ENCODE measurements at places on chromosomes 16 and 17. TPM values are rescaled to one million over a fixed set of nuclear protein-coding genes. Genes with fewer than 3 reads are reported as not detected.

- no peak for DNase-seq
Observed at GRCh38 chr17:14331982-14332298, 31.1 kb downstream of the HS3ST3B1 start.

LRRC46 gene
- total RNA-seq = 0.42 TPM

GRCh38 chr17:21379080-21379711 is 3.0 kb downstream of the KCNJ12 start:
- DNase-seq = no peak

- no peak for DNase-seq
Observed at GRCh38 chr17:72539981-72540897, 419.4 kb downstream of the SOX9 start.

- DNase-seq = no peak
Observed at GRCh38 chr17:42180411-42180921, 476 bp downstream of the KCNH4 start.

TNFRSF13B gene
- not detected for total RNA-seq

- DNase-seq = no peak
Observed at GRCh38 chr16:72963533-72964315, 84.2 kb downstream of the ZFHX3 start.

GOSR1 gene
- total RNA-seq = 29.6 TPM

DNA sequence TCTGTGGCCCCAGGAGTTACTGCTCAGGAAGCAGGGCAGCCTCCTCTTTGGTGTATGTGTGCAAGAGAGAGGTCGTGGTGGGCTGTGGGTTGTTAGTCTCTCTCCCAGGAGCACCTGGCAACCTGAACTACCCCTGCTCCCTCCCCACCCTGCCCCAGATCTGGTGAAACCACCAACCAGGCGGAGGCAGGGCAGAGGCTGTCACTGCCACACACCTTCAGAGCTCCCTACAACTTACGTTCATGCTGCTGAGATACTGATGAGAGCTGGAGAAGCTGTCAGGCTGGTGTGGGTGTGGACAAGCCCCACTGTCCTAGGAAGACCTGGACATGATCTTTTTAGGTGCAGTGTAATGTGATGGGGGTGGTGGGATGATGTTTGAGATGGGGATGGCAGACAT is 24.3 kb downstream of the GOSR2 start:
- DNase-seq = no peak

DNA sequence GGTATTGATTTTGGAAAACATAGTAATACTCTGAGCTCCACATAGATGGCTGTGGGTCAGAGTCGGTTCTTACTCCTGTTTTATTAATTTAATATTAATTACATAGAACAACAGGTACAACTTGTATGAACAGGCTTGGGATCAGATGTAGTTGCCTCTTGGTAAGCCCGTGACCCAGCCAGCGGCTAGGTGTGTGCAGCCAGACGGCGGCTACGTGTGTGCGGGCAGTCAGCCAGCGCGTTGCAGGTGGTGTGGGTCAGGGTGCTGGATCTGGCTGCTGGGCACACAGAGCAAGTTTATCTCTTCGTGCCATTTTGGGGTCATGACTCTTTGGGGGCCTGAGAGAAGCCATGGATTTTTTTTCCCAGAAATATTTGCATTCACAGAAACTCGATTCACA is 30.3 kb downstream of the DBNDD1 start:
- no peak for DNase-seq

GRCh38 chr16:31085411-31085810 is 3.3 kb downstream of the PRSS53 start:
- no peak for DNase-seq

GRCh38 chr17:65956814-65957213 is 235.1 kb downstream of the CEP112 start:
- DNase-seq = no peak

KCNH6 gene
- total RNA-seq = not detected

LLGL2 gene
- 6.4 TPM for total RNA-seq

DNA sequence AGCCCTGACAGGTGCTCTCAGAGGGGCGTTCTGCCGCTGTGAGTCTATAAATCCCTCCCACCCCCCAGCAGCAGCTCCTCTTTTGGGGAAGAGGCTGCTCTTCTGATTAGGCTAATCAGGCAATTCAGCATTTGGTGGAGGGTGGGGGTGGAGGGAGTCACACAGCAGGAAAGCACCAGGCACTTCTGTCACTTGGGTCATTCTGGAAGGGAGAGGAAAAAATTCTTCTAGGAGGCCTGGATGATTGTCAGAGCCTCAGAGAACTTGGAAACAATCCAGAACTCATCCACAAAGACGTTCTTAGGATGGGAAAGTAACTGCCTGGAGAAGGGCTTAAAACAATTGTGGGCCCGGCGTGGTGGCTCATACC is 7.3 kb upstream of the SSTR2 start:
- no peak for DNase-seq

HEATR9 gene
- not detected for total RNA-seq

GRCh38 chr16:20359997-20360396 is 7.5 kb upstream of the UMOD start:
- DNase-seq = no peak

DNA sequence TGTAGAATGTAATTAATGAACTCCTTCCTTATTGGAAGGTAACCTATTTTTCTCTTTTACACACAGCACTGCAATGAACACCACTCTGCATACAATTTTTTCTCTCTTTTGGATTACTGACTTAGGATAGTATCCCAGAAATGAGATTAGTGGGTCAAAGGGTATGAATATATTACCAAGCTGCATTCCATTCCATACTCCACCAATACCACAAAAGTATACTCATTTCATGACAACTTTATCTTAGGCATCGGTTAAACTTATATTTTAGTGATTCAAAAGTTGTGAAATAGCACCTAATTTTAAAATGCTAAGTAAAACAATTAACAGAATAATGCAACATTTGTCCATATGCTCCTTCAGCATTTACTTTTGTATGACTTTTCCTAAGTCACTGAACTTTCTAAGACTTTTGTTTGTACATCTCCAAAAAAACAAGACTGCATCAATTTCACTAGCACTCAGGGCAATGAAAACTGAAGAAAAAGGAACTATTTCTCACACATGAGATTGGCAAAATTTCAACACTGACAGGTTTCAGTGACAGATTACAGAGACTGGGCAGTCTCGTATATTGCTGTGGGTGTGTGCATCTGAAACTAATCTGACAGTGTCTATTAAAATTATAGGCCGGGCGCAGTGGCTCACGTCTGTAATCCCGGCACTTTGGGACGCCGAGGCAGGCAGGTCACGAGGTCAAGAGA is 32.1 kb downstream of the HELZ start:
- no peak for DNase-seq

PRRT2 gene
- 39.4 TPM for total RNA-seq

CD79B gene
- 4.3 TPM for total RNA-seq

DNA sequence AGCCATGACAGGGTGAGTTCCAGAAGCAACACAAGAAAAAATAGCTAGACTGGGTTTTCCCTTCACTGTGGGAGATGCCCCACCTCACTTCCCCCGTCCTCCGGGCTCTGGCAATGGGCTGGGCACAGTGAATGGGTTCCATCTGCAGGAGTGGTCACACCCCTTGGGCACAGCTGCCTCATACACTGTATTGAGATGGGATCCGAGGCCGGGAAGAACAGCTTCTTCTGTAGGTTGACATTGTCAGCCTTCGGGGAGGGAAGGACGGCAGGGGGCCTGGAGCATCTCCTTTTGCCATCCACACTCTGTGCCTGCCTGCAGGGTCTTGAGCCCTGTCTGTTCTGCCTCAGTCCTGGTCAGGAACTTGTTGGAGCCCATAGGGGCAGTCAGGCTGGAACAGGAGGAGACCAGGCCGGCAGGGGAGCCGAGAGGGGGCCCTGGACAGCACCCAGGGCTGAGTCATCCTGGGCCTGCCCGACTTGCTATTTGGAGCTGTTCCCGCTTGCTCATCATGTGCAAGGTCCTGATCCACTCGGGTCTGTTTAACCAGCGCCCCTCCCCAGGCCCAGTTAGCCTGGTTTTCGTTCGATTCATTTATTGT is 286.7 kb downstream of the SEC14L1 start:
- no peak for DNase-seq

DNA sequence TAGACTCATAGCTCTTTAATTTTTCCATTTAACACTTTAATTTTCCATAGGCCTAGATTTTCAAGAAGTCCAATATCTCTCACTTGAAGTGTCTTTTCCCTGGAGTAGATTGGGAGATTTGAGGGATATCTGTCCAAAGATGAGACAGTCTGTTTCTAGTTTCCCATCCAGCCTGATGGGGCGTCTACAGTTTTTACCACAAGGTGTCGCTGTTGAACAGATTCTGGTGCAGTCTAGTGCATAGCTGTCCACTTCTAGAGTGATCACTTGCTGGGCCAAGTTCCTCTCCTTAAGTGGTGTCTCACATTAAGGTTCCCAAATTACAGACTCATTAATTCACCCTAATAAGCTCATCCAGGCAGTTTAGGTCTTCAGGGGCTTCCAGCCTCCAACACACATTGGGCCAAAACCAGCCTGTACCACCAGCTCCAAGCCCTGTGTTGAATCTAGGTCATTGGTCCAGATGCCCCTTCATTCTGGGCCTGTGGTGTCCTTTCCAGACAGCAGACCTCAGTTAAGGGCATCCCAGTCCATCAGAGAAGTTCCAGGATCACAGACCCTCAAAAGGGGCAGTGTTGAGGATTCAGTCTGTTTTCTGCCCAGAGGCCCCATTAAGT is 9.4 kb downstream of the SNX20 start:
- DNase-seq = no peak

DNA sequence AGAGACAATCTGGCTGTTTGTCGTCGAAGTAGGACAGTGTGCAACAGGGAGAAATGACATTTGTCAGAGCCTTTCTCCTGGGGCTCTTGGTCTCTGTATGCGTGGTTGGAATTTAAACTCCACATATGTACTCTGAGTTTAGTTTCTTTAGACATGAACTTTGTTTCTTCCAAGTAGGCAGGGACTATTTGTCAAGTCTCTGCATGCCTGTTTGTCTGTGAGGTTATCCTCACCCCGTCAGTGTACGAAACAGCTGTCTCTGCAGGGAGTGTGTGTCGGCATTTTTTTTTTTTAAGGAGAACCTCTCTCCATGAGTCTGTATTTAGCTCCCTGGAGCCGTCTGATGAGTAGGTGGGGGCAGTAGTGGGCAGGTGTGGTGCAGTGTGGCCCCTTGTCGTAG is 29.7 kb downstream of the NDEL1 start:
- DNase-seq = no peak

OSBPL7 gene
- 20.0 TPM for total RNA-seq

CMIP gene
- total RNA-seq = 20.8 TPM

DNA sequence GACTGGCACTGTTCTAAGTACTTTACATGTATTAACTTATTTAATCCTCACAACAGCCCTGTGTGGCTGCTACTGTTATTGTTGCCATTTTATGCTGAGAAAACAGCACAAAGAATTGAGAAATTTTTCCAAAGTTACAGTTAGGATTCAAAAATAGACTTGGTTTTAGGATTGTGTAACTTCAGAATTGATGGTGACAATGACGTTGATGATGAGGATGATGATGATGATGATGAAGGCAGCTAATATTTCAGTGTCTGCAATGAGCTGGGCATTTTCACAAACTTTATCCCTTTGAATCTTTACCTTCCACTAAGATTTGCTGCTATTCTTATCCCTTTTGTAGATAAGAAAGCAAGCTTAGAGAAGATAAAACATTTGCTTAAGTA is 22.1 kb downstream of the PRKCB start:
- no peak for DNase-seq

GRCh38 chr17:63930951-63931575 is 1.1 kb downstream of the CD79B start:
- no peak for DNase-seq

CACNG4 gene
- not detected for total RNA-seq

- DNase-seq = no peak
Observed at GRCh38 chr17:78294776-78295175, 63.3 kb downstream of the TMEM235 start.

- no peak for DNase-seq
Observed at GRCh38 chr17:10077561-10078299, 120.7 kb downstream of the GAS7 start.

DNA sequence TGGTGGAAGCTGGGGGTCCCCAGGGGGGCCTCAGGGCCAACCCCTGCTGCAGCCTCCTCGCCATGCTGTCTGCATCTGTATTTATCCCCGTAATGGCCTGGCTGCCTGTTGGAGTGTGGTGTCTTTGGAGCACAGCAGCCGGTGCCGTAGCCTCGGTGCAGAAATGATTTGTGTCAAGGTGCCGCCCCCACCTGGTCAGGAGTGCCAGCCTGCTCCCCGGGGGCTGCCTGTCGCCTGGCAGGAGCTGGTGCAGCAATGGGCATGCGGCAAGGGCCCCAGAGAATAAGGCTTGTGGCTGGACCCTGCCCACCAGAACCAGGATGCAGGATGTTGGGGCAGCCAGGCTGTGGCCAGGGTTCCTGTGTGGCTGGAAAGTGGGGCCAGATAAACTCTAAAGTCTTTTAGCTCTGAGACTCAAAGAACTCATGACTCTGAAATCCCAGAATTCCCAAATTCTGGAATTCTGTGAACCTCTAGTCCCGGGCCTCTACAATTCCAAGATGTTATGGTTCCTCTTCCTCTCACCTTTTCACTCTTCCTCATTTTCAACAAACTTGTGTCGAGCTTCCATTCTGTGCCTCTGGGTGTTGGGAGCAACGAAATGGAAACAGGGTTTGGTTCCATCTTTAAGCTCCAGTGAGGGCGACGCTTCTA is 5.9 kb downstream of the CPNE2 start:
- DNase-seq = no peak

- no peak for DNase-seq
Observed at GRCh38 chr17:1899403-1900000, 69.7 kb downstream of the RPA1 start.

- DNase-seq = no peak
Observed at GRCh38 chr17:37475731-37476420, 13.8 kb upstream of the DUSP14 start.

GRCh38 chr17:78748730-78749317 is 33.2 kb downstream of the CYTH1 start:
- DNase-seq = no peak

RNF135 gene
- 45.8 TPM for total RNA-seq

TBC1D3 gene
- not detected for total RNA-seq

- DNase-seq = no peak
Observed at GRCh38 chr16:3304370-3304769, 860 bp downstream of the TIGD7 start.

- no peak for DNase-seq
Observed at GRCh38 chr17:64103391-64104364, 26.3 kb downstream of the ERN1 start.

DNA sequence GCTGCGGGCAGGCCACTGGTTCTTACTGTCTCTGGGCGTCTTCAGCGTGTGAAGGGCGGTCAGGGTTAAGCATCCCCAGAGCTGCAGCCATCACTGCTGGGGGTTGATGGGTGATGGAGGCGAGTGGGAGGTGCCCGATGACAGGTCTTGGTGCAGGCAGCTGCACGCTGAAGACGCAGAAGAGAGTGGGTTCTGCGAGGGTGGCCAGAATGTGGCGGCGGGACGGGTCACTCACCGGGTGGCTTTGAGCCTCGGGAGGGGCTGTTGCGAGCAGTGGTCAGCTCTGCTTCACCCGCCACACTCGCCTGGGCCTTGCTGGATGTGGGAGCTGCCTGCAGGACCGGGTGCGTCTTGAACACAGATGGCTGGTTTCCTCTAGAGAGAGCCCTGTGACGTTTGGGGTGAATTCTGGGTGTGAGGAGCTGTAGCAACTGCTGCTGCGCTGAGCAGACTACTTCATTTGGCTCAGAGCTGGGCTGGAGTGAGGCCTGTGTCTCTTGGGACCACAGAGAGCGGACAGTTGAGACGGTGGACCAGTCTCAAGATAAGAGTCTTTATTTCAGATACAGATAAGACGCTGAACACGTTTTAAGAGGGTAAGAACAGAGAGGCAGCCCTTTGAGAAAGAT is 44.6 kb upstream of the ZNF750 start:
- no peak for DNase-seq

Measured in thoracic aorta (tissue), 2 donors.